ENCODE measurements at places on chromosomes 2 and 18.
A peak's percentile ranks its signal among the peaks of the same experiment; 100 is the strongest.

DNA sequence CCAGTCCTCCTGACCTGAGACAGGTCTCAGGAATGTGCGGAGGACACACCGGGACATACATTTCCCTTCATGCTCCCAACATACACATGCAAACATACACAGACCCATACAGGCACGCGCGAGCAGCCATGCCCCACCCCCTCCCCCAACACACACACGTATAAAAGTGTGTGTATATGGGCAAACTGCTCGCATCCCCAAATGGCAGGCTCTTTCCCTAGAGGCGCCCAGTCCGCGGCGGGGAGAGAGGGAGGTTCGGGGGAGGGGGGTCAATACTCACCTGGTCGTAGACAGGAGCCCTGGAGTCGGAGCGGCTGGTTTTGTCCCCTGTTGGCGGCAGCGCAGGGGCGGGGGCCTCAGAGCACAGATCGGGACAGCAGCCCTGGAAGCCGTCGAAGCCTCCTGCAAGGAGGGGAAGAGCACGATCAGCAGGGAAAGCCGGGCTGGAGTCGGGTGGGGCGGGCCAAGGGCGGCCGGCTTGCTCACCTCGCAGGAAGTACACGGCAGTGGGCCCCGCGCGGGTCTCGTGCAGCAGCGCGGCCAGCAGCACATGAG lies 682 bp downstream of the DUSP2 start:
- DNase-seq = peak; percentile 29

DNA sequence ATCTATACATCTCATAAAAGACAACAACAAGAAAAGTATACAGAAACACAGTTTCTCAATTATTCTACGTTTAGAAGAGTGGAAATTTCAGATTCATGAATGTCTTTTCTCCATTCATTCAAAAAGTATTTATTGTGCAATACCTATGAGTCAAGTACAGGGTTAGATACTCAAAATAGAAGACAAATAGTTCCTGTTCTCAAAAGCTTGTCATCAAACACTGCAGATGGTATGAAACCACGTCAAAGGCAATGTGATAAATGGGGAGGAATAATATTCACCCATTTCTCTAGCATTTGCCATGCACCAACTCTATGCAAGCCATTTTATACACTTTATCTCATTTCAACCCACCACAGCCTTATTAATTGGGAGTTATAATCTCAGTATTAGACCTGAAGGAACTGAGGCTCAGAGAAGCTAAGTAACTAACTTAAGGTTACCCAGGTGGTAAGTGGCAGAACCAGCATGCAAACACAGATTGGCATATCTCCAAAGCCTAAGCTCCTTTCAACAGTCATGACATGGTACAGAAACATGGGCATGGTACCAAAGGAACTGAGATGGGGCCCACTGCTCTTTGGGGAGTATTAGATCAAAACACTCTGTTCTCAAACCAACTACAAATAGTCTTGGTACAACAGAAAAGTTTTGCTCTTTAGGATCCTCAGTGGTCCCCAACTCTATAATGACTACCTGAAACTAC lies 67.2 kb upstream of the NPAS2 start:
- DNase-seq = peak; percentile 88

DNA sequence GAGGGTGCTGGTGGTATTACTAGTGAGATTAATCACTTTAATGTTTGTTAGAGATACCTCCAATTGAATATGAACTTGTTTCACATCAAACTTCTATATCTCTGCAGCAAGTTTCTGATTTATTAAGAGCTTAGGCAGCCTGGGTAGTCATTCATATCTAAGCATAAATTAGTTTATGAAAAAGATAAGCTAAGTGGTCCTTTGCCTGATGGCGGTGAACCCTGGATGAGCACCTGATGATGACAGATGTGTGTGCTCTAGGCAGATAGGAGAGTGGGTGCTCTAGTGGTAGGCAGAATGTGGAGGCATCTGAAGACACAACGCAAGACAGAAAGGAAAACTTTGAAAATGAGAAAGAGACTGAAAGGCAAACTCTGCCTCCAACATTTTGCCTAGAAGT lies 5.0 kb downstream of the FKBP7 start:
- no peak for DNase-seq

DNA sequence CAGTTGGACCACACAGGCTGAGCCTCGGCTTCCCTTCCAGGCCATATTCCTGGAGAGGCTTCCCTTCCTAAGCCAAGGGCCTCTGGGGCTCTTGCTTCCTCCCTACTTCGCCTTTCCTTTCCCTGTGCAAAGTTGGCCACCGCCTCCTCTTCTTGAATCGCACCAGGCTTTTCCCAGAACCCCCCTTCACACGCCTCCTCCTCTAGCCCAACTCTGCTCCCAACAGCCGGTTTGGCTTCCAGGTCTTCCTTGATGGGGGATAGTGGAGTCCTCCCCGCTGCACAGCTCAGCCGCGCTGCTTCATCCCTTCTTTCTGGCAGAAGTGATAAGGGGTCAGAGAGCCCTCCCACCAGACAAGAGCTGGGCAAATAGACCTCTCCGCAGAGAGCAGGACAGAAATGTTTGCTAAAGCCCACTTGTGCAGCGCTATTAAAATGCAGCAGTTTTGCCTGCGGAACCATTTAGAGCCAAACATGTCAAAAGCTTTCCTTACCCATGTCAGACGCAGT lies 56.4 kb downstream of the SNORC start:
- DNase-seq = no peak

DNA sequence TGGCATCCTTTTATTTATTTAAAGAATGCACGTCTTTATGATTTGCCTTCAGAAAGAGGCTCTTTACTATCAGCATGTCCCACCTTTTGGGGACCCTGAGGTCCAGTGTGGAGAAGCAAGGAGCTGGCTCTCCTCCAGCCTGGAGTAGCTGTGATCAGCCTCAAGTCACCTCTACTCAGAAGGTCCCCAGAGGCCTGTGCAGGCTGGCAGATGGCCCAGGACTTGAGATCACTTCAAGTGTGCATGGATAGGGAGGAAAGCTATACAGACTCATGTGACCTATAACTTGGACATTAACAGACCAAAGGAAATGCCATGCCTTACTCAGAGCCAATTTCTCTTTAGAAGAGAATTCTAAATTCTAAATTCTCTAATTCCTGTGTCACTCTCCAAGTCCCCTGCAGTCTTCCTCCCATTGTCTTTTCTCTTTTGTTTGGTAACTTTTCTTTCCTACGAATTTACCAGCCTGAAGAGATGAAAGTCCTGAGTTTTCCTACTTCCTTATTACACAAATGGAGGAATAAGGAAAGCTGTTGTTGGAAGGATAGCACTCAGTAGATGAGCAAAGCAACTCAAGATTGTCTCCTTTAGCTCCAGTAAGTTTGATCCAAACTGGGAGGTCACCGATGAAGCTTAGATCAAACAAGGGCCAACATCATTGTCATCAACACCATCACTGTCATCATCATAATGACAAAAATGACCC lies 163.9 kb downstream of the GFPT1 start:
- DNase-seq = no peak

- no peak for DNase-seq
Measured at GRCh38 chr18:4987452-4988405, 209.3 kb downstream of the AKAIN1 start.

DNA sequence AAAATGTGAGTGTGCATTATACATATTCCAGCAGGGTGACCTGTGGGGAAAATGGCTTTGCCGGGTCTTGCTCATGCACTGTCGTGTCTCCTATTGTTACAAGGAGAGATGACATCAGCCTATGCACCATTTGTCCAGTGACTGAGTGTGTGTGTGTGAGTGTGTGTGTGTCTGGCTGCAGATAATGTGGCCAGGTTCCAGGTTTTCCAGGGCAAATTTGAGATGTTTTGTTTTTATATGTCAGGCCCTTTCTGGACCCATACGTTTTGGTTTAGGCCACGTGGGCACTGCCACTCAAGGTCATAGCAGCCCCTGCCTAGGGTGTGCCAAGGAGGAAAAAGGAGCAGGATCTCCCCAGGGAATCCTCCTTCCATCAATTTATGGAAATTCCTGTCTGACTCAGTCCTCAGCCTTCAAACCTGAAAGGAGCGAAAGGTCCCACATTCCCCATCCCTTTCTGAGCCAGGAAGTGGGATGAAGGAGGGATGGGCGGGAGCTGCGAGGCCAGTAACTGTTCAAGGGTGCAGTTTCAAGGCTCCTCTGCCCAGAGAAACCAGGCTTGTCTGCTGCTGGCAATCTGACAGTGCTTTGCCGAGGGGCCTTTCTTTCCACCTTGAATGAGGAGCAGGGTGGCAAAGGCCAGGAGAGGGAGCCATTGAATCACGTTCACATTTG lies 93.0 kb upstream of the SMAD2 start:
- DNase-seq = peak; percentile 63

DNA sequence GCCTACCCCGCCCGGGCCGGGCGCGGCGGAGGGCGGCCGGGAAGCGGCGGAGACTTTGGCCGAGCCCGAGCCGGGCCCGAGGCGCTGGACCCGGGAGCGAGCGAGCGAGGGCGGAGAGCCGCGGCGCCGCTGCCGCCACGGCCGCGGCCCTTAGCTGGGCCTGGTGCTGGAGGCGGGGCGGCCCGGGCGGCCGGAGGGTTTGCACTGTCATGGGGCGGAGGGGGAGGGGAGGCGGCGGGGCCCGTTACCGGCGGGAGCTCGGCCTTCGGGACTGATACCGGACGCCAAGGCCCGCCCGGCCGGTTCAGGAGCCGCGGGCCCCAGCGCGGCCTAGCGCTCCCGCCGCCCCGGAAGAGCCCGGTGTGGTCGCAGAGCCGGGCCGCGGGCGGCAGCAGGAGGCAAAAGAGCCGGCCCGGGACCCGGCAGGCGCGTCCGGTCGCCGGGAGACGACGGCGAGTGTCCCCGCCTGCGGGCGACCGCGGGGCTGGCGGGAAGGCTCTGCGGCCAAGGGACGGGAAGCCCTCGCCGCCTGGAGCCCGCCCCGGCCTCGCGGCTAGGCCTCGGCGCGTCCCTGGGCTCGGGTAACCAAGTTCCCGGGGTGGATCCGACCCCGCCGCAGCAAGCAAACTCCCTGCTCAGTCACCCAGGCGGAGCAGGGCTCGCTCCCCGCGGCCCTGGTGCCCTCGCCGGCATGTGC lies 697 bp downstream of the KCMF1 start:
- DNase-seq = no peak

GRCh38 chr2:157355618-157356017 lies 30.0 kb upstream of the ERMN start:
- DNase-seq = peak; percentile 30

DNA sequence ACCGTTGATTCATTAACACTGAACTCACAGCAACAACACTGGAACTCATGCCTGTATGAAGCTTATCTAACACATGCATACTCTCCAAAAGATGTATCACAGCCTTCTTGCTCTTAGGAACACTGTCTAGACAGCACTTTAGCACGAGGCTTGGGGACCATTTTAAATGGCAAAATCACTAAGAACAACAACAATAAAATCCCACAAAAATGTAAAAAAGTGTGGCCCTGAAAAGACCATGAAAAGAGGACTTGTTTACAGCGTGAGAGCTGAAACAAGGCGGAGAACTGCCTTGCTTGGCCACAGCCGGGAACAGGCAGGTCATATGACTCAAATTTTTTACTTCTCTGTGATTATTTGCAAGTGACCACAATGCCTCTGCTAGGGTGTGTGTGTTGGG lies 48.1 kb downstream of the CHN1 start:
- DNase-seq = no peak

- DNase-seq = no peak
Measured at GRCh38 chr2:153268941-153269461, 209.6 kb downstream of the RPRM start.
